Ascending aorta (tissue), 2 donors: ENCODE measurements at places on chromosomes 7 and 10.

GRCh38 chr10:75187961-75188426, 22.6 kb upstream of the VDAC2 start:
- H3K36me3 ChIP-seq = no peaks in the 10 kb centered on the region
- no peak overlapping the region for H3K4me3 ChIP-seq
- H3K27me3 ChIP-seq = no peaks in the 10 kb centered on the region
- DNase-seq = no peak
- peaks cover 8% of the 10 kb centered on the region for H3K4me1 ChIP-seq
- no peak overlapping the region for H3K27ac ChIP-seq

- no peak overlapping the region for H3K27ac ChIP-seq
- no peak for DNase-seq
- no peaks in the 10 kb centered on the region for H3K27me3 ChIP-seq
- H3K36me3 ChIP-seq = no peaks in the 10 kb centered on the region
These were observed 144.5 kb upstream of the TMEM72 start for GRCh38 chr10:44766631-44767030.

DNA sequence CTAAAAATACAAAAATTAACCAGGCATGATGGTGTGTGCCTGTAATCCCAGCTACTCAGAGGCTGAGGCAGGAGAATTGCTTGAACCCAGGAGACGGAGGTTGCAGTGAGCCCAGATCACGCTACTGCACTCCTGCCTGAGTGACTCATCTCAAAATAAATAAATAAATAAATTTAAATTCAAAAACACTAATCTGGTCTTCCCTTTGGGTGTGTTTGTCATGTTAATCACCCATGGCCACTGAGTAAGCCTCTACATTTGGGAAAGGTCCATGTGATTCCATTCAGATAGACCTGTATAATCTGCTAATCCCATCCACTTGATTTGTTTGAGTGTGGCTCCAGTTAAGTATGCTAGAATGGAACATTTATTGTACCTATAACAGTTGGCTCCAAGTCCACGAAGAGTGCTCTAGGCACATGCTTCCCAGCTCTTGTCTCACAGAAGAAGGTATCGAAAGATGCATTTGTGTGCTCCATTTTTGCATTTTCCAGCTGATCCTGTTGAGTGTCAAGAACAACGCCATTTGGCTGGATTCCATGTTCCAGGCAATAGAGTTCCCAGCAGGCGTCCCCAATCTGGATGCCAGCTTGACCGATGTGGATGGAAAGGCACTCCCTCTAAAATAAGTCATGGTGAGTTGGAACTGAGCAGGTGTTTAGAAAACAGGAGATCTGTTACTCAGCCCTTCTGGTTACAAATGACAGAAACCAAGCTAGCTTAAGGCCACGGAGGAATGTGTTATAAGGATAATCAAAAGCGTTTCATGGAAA, 4.0 kb downstream of the TUBAL3 start:
- H3K36me3 ChIP-seq = no peaks in the 10 kb centered on the region
- no peaks in the 10 kb centered on the region for H3K27me3 ChIP-seq
- H3K4me3 ChIP-seq = no peak overlapping the region
- no peak overlapping the region for H3K27ac ChIP-seq

DNA sequence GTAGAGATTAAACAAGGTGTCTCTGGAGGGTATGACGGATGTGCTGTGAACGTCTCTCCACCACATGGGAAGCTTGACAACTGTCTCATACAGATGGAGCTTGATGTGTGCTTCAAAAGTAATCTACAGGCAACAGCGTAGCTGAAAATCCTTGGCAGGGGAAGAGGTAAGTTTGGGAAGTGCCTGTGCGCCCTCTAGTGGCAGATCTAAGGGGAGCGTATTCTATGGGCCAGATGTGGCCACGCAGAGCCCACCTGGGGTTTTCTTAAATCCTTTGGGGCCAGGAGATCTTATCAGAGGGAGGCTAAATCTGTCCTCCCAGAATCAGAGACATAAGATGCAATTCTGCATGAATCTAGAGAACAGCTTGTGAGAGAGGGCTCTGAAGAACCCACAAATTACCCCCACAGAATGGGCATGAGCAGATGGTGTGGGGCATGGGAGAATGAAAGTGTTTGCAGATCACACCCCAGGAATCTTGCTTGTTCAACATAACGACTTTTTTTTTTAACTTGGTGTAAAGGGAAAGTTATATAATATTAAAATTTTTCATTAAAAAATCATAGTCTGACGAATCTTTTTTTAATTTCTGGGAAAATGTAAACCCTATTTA, 91.2 kb upstream of the MPP7 start:
- H3K27me3 ChIP-seq = no peaks in the 10 kb centered on the region
- no peak overlapping the region for H3K27ac ChIP-seq
- H3K4me1 ChIP-seq = no peaks in the 10 kb centered on the region
- H3K36me3 ChIP-seq = no peaks in the 10 kb centered on the region

- H3K36me3 ChIP-seq = no peaks in the 10 kb centered on the region
- no peaks in the 10 kb centered on the region for H3K4me1 ChIP-seq
- DNase-seq = no peak
- no peak overlapping the region for H3K27ac ChIP-seq
- no peak overlapping the region for H3K4me3 ChIP-seq
These were observed 96.4 kb upstream of the AOAH start for GRCh38 chr7:36820527-36821170.

DNA sequence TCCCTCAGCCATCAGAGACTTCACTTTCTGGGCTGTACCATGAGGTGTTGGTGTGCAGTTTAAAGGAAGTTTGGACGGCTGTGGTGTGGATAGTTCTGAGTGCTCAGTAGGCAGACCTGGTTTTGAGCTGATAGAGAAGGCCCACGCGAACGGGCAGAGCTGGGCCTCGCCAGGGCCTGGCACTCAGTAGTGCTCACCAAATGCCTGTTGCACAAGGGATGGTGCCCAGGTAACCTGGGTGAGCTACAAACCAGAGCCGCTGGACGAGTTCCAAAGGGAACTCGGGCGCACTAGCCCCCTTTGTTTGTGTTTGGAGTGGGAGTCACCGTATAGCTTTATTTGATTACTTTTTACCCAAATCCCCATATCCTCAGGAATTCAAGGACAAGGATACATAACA, 95.5 kb downstream of the LHPP start:
- H3K27ac ChIP-seq = no peak overlapping the region
- no peaks in the 10 kb centered on the region for H3K27me3 ChIP-seq
- no peak for DNase-seq
- no peaks in the 10 kb centered on the region for H3K36me3 ChIP-seq

DNA sequence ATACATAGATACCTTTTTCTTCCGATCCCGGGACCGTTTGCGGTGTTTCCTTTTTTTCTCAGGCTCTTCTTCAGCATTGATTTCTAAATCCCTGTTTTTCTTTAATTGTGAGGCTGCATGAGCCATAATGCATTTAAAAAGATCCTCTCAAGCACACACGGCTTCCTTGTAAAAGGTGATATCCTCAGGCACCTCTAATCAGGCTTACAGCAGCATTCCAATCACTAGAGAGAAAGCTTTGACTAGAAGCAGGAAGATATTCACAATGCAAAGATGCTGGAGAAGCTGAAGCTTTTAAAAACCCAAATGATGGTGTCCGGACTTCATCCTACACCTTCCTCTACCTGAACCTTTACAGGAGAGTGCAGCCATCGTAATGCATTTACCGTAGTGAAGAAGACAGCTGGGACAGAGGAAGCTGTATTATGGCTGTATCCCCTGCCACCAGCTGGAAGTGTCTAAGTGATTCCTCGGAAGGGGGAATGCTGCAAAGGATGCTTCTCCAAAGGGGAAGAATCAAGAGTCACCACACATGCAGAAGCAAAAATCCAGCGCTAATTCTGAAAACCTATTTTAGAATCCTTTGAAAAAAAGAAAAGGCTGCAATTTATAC, at the start of gene ANK3:
Gene ANK3 (minus strand): TSS at position 463 of the 613 bp plus-strand sequence. CDS start 337 bp downstream, at position 126.
- DNase-seq = no peak
- no peak within 1 kb of the TSS for H3K27ac ChIP-seq
- H3K27me3 ChIP-seq = no peaks in the 10 kb centered on the region
- H3K4me1 ChIP-seq = no peaks in the 10 kb centered on the region
- H3K36me3 ChIP-seq = no peaks in the 10 kb centered on the region

DNA sequence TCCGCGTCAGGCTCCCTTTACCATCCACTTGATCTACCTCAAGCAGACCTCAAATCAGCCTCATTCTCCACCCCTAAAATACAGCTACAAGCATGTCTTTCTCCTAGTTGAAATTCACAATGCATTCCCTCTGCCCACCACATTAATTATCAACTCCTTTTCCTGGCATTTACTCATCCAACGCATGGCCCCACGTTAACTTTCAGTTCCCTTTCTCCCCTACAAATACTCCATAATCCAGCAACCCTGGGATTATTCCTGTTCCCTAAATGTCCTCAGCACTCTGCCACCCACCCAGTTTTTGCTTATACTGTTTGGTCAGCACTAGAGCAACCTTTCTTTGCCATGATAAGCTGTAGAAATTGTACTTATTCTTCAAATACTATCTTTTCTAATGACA, 5.7 kb upstream of the VIM start:
- DNase-seq = no peak
- H3K36me3 ChIP-seq = no peaks in the 10 kb centered on the region
- no peaks in the 10 kb centered on the region for H3K27me3 ChIP-seq
- H3K27ac ChIP-seq = no peak overlapping the region
- H3K4me1 ChIP-seq = peaks cover 25% of the 10 kb centered on the region

GRCh38 chr7:30240106-30240800, 44.1 kb upstream of the ZNRF2 start:
- H3K4me3 ChIP-seq = no peak overlapping the region
- H3K27ac ChIP-seq = no peak overlapping the region
- no peaks in the 10 kb centered on the region for H3K27me3 ChIP-seq

- DNase-seq = no peak
- H3K27ac ChIP-seq = no peak overlapping the region
- H3K36me3 ChIP-seq = no peaks in the 10 kb centered on the region
- no peak overlapping the region for H3K4me3 ChIP-seq
These were observed 84.5 kb downstream of the ATXN7L1 start for GRCh38 chr7:105791926-105792325.

GRCh38 chr7:121182281-121182680, 146.5 kb upstream of the WNT16 start:
- H3K4me1 ChIP-seq = no peaks in the 10 kb centered on the region
- H3K36me3 ChIP-seq = no peaks in the 10 kb centered on the region
- H3K27me3 ChIP-seq = no peaks in the 10 kb centered on the region
- H3K27ac ChIP-seq = no peak overlapping the region
- H3K4me3 ChIP-seq = no peak overlapping the region

DNA sequence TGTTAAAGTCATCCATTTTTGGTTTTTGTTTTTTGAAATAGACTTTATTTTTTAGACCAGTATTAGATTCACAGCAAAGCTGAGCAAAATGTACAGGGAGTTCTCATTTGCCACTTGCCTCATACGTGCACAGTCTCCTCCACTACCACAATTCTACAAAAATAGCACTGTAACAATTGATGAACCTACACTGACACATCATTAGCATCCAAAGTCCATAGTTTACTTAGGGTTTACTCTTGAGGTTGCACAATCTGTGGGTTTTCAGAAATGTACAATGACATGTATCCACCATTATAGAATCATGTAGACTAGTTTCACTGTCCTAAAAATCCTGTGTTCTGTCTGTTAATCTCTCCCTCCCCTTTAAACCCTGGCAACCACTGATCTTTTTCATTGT, 125.8 kb upstream of the PDSS1 start:
- H3K4me3 ChIP-seq = no peak overlapping the region
- H3K36me3 ChIP-seq = no peaks in the 10 kb centered on the region
- no peaks in the 10 kb centered on the region for H3K27me3 ChIP-seq
- no peak for DNase-seq
- H3K27ac ChIP-seq = no peak overlapping the region

DNA sequence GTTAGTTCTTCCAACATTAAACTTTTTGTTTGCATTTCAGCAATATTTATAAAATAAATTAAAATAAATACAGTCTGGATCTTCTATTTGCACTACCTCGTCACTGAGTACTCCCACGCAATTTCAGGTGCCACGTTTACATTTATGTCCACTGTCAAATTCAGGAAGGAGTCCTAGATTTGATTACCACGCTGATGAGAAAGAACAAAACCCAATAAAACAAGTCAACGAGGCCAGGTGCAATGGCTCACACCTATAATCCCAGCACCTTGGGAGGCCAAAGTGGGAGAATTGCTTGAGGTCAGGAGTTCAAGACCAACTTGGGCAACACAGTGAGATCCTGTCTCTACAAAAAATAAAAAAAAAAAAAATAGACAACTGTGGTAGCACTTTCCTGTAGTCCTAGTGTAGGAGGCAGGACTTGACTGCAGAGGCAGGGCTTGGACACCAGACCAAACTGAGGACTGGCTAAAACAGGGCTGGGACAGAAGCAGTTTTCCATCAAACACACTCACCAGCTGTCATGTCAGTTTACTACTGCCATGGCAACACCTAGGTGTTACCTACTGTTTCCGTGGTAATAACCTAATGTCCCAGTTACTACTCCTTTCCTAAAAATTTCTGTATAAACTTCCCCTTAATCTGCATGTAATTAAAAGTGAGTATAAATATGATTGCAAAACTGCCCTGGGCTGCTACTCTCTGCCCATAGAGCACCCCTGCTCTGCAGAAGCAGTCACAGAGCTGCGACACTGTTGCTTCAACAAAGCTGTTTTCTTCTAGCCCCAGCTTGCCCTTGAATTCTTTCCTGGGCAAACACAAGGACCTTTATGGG, 341.7 kb downstream of the PARD3 start:
- H3K27me3 ChIP-seq = no peaks in the 10 kb centered on the region
- DNase-seq = no peak
- no peaks in the 10 kb centered on the region for H3K4me1 ChIP-seq
- H3K36me3 ChIP-seq = no peaks in the 10 kb centered on the region
- no peak overlapping the region for H3K27ac ChIP-seq

- no peak for DNase-seq
- H3K36me3 ChIP-seq = no peaks in the 10 kb centered on the region
- no peak overlapping the region for H3K4me3 ChIP-seq
- no peaks in the 10 kb centered on the region for H3K4me1 ChIP-seq
- no peak overlapping the region for H3K27ac ChIP-seq
These were observed 191.7 kb upstream of the BET1 start for GRCh38 chr7:94195813-94196212.

- H3K27ac ChIP-seq = no peak overlapping the region
- no peak for DNase-seq
These were observed 74.1 kb upstream of the UNC5B start for GRCh38 chr10:71138166-71138830.

DNA sequence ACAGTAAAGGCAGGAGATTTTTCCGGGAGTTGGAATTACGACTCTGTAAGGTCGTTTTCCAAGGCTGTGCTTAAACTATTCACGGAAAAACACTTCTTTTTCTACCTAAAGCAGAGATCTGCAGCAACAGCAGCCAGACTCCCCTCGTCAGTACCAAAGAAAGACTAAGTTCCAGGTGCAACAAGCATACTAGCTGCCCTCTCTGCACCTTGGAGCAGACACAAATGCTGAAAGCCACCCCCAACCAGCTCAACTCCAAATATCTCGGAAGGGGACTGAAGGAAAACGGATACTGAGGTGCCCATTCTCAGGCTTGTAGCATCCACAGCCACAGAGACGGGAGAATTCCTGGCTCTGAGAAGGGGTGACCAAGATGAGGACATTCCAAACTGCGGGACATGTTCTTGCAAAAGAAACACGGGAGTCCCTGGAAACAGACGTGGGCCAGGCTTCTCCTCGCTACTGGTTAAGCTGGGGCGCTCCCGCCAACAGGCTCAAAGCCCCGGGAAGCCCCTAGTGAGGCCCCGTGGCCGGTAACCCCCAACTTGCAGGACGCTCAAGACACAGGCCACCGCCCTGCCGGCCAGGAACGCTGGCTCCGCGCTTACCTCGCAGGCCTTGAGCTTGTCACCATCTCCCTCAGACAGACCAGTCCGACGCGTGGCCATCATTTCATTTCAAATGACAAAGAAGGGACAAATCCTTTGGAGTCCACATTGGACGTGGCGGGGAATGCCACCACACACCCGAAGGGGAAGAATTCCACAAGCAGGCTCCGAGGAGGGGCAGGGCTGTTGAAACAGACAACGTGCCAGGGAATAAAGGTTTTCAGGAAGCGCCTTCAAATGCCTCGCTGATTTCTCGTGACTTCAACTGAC, 2.2 kb downstream of the ARHGAP21 start:
- no peaks in the 10 kb centered on the region for H3K36me3 ChIP-seq
- no peaks in the 10 kb centered on the region for H3K27me3 ChIP-seq
- peak overlapping the region; percentile 75 for H3K4me3 ChIP-seq
- peak overlapping the region; percentile 97 for H3K27ac ChIP-seq
